ENCODE measurements at places on chromosomes 1 and 21. TPM values are rescaled to one million over a fixed set of nuclear protein-coding genes. Genes with fewer than 3 reads are reported as not detected.

The COL8A2 gene
- total RNA-seq, result 2.7 TPM

The CD164L2 gene
- total RNA-seq, result 12.2 TPM

The AUNIP gene
- total RNA-seq, result 3.3 TPM

The TMEM82 gene
- total RNA-seq, result not detected

The SELL gene
- total RNA-seq, result 1.0 TPM
